ENCODE measurements at places on chromosomes 12 and 14.
A peak's percentile ranks its signal among the peaks of the same experiment; 100 is the strongest.

DNA sequence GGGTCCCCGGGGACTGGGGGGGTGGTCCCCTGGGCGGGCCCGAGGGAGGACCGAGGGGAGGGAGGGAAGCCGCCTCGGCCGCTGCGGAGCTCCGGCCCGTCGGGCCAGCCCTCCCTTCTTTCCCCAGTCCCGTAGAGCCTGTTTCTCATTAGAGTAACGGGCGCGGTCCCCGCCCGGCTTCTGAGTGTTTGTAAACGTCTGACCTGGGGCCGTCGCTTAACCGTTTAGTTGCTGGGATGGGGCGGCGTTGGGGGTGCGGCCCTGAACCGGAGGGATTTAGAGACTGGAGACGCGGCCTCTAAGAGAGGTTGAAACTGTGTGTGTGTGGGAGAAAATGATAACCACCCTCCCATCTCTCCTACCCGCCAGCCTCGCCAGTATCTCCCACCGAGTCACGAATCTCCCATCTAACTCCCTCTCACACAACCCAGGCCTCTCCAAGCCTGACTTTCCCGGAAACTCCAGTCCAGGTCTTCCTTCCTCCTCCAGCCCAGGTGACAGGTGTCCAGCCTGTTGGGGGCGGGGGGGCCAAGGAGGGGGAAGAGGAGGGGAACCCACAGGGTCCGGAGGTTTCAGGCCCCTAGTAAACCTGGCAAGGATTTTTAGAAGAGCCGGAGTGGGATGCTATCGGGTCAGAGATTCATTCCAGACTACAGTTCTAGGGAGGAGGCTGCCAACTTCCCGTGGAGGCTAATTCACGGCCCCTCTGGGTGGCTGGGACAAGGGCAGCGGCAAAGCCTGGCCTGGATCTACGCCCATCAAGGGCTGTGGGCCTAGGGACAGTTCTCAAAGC lies 1.1 kb upstream of the NFATC4 start:
- peak; percentile 84 for DNase-seq

DNA sequence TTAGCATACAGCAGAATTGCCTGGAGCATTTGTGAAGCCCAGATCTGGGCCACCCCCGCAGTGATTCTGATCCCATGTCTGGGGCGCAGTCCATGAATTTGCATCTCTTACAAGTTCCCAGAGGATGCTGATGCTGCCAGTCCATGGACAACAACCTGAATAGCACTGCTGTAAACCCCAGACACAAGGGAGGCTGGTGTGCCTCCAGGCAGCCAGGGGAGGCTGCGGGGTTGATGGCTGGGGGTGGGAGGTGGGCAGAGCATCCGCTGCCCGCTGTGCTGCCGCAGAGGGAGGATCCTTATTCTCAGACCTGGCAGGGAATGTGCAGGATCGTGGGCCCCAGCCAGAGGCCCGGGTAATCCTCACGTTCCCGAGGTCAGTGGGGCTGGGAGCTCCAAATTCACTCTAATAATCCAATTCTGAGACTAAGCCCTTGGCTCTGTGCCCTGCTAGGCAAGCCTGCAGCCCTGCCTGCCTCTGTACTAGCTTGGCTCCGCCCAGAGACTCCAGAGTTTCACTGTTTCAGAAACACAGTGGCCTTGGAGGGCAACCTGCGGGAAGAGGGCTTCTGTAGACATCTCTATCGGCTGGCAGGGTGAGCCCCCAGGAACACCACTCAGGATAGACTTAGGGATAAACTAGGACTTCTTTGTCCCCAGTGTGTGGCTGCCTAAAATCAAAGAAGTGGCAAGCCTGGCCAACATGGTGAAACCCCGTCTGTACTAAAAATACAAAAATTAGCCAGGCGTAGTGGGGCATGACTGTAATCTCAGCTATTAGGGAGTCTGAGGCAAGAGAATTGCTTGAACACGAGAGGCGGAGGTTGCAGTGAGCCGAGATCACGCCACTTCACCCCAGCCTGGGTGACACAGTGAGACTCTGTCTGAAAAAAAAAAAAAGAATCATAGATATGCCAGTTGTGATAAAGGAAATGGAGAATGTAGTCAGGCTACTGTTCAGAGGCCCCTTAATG lies 17.8 kb upstream of the MLEC start:
- peak; percentile 71 for DNase-seq

- no peak for DNase-seq
These were observed 573.0 kb downstream of the FOXG1 start for GRCh38 chr14:29339494-29340172.

GRCh38 chr14:80447392-80447791 lies 236.1 kb upstream of the DIO2 start:
- no peak for DNase-seq

- no peak for DNase-seq
These were observed 8.5 kb upstream of the STON2 start for GRCh38 chr14:81408595-81408994.

DNA sequence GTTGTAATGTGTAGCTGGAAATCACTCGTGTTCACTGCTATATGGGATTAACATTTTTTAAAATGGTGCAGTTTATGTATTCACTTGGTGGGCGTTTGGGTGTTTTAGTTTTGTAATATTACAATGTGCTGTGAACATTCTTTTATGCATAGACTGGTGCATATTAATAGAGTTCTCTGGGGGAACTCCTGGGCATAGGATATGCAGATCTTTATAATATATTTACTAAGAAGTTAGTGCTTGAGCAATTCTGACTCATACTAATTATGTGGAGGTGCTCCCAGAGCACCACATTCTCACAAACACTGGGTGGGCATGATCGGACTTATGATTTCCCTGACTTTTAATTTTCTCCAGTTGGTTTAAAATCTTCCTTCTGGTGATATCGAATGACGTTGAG lies 342.3 kb downstream of the PDZRN4 start:
- DNase-seq = no peak

DNA sequence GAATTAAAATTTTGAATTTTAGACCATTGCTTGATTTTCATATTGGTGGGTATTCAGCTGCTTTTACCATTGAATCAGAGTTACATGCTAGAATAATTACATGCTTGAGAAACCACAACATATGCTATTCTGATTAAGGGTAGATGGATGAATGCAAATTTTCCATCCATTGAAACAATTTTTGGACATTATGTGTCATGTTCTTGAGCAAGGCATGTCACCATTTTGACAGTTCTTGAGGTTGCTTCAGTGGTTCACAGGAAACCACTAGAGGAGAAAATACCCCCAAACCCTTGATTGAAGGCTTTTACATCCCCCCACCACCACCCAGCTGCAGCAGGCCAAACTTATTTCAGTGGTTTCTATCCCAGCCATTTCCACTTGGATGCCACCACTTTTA lies 13.5 kb downstream of the UBR7 start:
- no peak for DNase-seq

DNA sequence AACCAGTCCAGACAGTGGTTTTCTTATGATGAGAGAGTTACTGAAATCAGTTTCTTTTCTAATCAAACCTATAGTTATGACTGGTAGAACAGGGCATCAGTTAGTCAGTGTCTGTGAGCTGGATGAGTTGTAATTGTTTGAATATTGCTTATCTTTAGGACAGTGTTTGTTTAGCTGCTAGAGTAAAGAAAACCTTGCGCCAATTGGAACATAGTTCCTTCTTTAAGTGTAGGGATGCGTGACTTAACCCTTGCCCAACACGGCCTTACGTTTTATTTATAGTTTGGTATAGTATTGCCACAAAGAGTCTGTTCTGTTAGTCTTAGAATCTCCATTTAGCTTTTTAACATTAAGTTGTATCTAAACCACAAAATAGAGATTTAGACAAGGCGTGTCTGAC lies 572.6 kb downstream of the SLC16A7 start:
- DNase-seq = no peak

DNA sequence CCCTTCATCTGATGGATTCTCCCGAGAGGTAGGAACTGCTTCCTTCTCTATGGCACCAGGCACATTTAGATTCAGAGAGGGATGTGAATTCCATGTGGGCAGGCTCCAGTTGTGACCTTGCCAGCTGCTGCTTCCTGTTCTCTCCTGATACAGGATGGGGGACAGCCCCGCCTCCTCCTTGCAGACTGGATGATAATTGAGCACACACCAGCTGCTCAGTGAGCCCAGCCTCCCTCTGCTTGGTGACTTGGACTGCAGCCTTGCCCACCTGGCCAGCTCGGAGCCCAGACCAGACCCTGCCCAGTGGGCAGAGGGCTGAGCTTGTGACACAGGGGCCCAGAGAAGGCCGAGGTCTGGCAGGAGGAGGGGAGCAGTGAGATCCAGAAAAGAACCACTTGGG lies 90.2 kb downstream of the CALM1 start:
- no peak for DNase-seq

DNA sequence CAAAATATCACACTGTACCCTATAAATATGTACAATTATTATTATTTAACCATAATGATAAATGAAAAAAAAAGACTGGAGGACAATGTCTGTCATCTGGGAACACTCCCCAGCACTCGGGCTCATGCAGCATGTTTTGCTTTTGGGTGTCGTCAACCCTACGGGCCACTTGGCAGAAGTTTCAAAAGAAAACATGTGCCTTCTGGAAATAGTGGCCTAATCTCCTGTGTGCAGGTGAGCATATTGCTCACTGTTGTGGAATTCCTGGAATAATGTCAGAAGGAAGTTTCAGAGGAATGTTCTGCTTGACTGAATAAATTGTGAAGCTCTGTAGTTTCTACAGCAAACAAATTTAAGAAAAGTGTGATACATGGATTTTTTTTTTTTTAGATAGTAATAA lies 298.3 kb downstream of the SSPN start:
- no peak for DNase-seq

- peak; percentile 45 for DNase-seq
These were observed 22.3 kb upstream of the P2RX7 start for GRCh38 chr12:121110211-121110940.

DNA sequence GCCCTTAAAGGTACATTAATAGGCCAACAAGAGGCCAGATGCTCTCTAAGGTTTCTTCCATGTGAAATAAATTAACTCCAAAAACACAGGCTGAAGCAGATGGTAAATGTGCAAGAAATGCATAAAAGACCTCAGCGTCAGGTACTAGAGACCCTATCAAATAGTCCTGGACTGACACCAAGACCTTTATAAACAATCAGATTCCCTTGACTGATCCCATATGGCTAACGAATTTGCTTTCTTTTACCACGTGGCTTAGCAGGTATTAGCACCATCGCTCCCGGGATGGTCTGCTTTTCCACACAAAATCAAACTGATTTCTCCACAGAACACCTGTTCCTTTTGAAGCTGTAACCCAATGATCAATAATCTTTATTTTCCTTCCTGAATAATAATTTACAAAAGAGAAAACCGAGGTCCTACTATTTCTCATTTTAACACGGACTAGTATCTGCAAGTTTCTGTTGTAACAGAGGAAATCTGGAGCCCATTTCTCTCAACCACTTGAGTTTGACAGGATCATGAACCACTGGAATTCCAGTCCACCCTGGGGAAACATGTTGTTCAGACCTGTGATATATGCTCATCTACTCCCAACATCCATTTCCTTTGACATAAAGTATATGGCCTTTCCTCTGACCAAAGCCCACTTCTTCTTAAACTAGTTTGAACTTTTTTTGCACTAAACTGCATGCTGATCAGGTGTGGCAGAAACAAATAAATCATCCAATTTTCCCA lies 48.2 kb upstream of the DAAM1 start:
- DNase-seq = no peak

- no peak for DNase-seq
These were observed 25.6 kb downstream of the SYNE3 start for GRCh38 chr14:95490727-95491451.

GRCh38 chr12:100741084-100741711 lies 53.4 kb upstream of the ANO4 start:
- no peak for DNase-seq

DNA sequence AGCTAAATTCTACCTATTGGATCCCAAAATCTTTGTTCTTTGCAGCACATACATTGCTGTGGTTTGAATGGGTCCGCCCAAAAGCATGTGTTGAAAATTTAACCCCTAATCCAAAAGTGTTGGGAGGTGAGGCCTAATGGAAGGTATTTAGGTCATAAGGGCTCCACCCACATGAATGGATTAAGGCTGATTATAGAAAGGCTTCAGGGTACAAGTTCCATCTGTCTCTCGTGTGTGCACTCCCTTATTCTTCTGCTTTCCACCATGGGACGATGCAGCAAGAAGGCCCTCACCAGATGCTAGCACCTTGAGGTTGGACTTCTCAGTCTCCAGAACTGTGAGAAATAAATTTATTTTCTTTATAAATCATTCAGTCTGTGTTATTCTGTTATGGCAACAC lies 190.9 kb downstream of the SOX5 start:
- DNase-seq = no peak

DNA sequence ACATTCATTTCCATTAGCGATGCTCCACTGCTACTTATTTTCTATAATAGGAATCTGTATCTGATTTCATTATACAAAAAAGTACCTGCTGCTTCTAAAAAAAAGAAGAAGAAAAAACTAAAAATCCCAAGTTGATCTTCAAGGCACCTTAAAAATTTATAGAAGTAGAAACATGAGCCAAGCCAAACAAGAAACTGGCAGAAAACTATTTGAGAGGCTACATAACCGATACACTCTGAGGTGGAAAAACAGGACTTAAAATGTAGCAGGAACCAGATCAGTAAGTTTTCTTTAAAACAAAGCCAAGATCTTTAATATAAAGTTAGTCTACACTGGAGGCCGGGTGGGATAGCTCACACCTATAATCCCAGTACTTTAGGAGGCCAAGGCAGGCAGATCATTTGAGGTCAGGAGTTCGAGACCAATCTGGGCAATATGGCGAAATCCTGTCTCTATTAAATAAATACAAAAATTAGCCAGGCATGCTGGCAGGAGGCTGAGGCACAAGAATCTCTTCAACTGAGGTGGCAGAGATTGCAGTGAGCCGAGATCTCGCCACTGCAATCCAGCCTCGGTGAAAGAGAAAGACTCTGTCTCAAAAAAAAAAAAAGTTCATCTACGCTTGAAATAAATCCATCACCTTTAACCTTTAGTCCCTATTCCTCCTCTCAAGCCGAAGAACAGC lies 278.6 kb downstream of the MED13L start:
- DNase-seq = no peak

GRCh38 chr12:74393272-74393671 lies 144.4 kb upstream of the ATXN7L3B start:
- DNase-seq = no peak

DNA sequence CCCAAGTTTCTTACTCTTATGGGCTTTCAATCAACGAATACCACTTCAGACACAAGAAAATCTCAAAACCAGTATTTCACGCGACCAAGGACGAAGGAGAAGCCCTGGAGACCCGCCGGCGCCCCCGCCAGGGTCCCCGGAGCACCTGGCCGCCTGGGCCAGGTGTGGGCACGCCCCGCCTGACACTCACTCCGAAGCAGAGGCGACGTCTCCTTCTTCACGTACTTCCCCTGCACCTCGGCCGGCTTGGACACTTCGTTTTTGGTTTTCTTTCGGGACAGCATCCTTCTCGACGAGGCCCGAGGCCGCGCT lies 466 bp downstream of the SAV1 start:
- DNase-seq = no peak

- DNase-seq = no peak
These were observed 138.0 kb downstream of the ASCL4 start for GRCh38 chr12:107912421-107913004.

- DNase-seq = no peak
These were observed 51.9 kb downstream of the DAAM1 start for GRCh38 chr14:59240356-59240755.

Data from hepatic stellate cell (primary cell).